SK-N-SH (cell line): ENCODE measurements at places on chromosomes 16 and 17.

DNA sequence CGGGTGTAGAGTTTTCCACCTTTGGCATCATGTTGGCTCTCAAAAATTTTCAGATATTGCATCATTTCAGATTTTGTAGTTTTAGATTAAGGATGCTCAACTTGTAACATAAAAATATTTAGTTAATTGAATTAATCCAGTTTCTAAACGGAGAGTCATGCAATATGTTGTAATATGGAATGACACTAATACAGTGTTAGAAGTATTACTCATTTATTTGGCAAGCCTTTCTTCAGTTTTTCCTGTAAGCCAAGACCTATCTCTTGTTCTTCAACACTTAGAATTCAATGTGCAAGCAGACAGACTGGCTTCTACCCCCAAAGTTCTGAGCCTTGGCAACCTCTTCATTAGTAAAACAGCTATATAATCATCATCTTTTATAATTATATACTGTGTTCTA lies 985.0 kb upstream of the GOT2 start:
- DNase-seq, result no peak

- no peak for DNase-seq
Observed at GRCh38 chr16:61798741-61799140, 237.5 kb downstream of the CDH8 start.

- no peak for DNase-seq
Observed at GRCh38 chr17:40950176-40950575, 12.7 kb upstream of the KRT23 start.

DNA sequence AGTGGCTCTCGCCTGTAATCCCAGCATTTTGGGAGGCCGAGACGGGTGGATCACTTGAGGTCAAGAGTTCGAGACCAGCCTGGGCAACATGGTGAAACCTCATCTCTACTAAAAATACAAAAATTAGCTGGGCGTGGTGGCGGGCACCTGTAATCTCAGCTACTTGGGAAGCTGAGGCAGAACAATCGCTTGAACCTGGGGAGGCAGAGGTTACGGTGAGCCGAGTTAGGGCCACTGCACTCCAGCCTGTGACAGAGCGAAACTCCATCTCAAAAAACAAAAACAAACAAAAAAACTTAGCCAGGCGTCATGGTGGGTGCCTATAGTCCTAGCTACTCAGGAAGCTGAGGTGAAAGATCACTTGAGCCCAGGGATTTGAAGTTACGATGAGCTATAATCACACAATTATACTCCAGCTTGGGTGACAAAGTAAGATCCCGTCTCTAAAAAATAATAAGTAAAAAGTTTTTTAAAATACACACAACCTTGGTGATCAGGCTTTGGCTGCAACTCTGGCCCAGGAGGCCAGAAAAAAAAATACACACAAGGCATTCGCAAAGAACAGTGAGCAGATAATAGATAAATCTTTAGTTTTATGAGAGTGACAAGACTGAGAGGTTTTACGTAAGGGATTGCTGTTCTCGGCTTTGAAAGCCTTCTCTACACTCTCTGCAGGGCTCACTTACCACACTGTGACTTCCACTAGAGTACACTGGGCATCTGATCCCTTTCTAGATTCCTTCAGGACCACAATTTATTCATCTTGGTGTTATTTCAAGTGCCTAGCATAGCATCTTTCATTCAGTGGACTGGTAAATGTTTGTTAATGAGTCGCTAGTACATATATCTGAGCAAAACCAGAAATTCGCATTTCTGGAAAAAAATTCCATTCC lies 5.9 kb downstream of the GSPT1 start:
- DNase-seq, result no peak

- no peak for DNase-seq
Observed at GRCh38 chr16:73042807-73043206, 5.1 kb downstream of the ZFHX3 start.

DNA sequence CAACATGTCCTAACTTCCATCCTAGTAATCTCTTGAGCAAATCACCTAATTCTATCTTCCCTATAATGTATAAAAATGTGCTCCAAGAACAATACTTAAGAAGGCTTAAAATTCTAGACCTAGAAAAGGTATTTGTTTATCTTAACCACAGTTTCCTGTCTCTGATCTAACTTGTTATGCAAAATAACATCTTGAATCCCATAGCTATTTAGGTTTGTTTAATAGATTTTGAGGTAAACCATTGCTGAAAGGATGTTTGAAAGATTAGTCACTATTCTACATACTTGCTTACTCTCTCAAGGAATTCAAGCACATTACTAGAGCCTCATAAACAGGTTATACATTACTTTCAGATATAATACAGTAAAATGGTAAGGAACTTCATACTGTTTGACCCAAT lies 13.0 kb downstream of the CA10 start:
- no peak for DNase-seq

- no peak for DNase-seq
Observed at GRCh38 chr16:81928271-81928918, 82.9 kb downstream of the SDR42E1 start.

DNA sequence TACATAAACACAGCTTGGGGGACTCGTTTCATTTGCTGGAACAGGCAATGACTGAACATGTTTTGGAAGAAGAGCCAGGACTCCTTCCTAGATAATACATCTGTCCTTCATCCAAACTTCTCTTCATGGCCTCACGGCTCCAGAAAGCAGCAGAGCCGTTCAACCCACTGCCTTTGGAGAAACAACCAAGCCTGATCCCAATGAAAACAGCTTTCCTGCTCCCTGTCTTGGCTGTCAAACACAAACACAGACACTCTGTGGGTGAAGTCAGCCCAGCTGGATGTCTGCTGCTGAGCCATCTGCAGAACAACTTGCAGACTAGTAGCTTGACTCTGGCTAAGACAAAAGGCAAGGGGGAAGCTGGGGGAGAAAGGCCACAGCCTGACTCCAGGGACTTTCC lies 345.1 kb upstream of the PSMD7 start:
- no peak for DNase-seq

DNA sequence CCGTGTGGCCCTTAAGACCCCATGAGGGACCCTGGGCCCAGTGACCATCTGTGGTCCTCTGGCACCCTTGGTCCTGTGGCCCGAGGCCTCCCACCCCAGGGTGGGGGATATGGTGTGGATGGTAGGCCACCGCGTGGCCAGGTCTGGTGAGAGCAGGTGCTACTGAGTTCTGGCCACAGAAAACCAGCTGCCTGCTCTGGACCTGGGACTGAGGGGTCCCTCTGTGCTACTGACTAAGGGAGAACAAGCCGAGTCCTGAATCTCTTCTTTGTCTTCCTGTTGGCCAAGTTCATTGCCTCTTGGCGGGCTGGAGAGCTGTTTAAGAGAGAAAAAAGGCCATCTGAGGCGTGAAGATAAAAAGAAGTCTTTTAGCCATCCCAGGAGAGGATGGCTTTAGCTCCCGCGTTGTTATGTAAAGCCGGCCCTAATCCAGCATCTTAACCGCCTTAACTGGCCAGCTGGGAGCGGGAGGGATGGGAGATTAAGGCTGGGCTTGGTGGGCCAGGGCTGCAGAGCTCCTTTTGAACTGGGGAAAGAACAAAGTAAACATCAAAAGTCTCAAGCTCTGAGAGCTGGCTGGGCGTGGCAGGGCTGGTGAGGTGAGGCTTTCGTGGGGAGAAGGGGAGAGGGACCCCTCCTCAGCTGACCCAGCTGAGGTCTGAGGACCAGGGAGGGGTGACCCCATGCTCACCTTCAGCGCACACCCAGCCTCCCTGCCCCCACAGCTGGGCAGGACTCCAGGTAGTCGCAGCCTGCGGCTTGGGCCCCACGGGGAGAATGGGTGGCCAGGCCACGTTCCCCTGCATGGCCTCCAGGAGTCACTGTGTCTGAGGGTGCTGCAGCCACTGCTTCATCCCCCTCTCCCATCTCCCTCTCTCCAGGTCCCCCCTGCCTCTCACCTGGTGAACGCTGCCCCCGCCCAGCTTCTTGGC lies 62.4 kb downstream of the NKD1 start:
- DNase-seq, result no peak
